Activated B cell treated with CpG ODN at 0.5 μM for 24 hours (primary cell): ENCODE measurements at places on chromosomes 7 and 10.
A peak's percentile ranks its signal among the peaks of the same experiment; 100 is the strongest.

- DNase-seq, result no peak
Observed at GRCh38 chr10:129079705-129080104, 387.3 kb upstream of the MGMT start.

GRCh38 chr10:109996225-109996624 is 11.6 kb upstream of the ADD3 start:
- DNase-seq, result no peak

- DNase-seq, result no peak
Observed at GRCh38 chr10:78948621-78949030, 120.1 kb upstream of the ZMIZ1 start.

DNA sequence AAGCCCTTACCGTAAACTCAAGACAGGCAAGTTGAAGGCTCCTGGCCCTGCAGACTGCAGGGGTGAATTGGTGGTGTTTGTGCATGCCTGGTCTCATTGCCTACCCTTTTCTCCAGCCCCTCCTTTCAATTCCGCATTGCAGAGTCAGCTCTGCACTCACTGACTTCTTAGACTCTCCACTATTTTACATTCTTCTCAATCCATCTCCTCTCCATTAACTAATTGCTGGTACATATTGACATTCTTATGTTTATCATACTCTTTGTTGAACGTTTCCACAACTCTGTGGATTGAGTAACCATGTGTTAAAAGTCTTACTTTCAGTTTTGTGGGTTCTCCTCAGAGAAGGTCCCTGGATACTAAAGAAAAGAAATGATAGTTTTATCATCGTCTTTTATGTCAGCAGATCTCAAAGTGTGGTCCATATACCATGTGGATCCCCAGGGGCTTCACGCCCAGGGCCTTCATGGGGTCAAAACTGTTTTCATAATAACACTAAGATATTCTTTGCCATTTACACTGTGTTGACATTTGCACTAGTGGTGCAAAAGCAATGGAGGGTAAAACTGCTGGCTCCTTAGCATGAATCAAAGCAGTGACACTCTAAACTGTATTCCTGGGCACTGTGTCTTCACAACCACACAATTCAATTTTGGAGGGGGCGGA is 135.4 kb upstream of the FZD1 start:
- no peak for DNase-seq

GRCh38 chr7:88344956-88345832 is 38.5 kb upstream of the STEAP4 start:
- no peak for DNase-seq

DNA sequence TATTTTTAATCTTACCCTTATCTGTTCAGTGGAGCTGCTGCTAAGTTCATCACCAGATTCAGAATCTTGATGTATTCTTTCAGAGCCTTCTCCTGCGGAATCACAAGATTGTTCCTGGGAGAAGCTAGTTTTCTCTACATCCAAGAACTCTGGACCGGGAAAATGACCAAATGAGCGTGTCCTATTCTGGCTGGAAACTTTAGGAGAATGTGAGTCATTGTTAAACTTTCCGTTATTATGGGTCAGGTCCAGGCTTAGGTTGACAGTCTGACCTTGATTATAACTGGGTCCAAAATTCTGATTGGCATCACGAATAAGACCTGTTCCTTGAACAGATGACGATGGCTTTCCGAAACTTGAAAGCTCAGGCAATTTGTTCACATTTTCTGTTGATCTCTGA is 20.5 kb downstream of the ARHGAP12 start:
- DNase-seq, result no peak

DNA sequence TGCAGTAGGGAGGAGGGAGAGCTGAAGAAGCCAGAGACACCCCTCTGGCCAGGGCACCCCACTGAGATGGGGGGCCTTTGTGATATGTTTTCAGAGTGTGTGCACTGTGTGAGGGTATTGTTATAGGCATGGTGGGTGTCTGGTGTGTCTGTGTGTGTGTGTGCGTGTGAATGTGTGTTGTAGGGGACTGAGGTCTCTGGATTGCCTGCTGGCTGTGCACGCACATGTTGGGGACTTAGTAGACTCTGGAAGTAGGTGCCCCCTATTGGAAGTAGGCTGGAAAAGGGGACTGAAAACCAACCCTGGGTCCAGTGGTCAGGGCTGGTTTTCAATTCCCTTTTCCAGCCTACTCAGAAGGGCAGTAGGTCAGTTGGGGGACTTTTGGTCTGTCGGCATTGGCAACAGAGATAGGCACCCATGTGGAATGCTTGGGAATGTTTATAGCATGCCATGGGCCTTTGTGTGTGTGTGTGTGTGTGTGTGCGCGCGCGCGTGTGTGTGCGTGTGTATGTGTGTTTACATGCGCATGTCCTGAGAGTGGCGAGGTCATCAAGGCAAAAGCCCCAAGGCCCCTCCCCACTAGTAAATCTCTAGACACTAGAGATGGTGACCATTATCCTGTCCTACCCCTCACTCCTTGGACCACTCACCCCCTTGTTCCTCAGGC is 78.8 kb downstream of the HIF1AN start:
- no peak for DNase-seq

GRCh38 chr7:31963569-31964175 is 106.5 kb downstream of the PDE1C start:
- no peak for DNase-seq

- peak; percentile 59 for DNase-seq
Observed at GRCh38 chr7:30135301-30136116, 723 bp downstream of the MTURN start.

GRCh38 chr10:60675236-60675635 is 103.0 kb upstream of the CDK1 start:
- no peak for DNase-seq
